AG10803 (cell line): ENCODE measurements at places on chromosomes 3 and 15.

DNA sequence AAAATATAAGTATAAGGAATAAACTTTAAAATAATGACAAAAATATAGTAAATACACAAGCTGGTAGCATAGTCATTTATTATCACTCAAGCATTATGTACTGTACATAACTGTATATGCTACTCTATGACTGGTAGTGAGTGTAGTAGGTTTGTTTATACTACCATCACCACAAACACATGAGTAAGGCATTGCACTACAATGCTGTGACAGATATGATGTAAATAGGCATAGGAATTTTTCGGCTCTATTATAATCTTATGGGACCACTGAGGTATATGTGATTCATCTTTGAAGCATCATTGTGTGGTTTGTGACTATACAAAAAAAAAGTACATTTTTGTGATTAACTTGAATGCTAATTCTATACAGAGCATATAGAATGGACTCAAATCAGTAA lies 35.3 kb upstream of the FBN1 start:
- DNase-seq = peak; percentile 85

DNA sequence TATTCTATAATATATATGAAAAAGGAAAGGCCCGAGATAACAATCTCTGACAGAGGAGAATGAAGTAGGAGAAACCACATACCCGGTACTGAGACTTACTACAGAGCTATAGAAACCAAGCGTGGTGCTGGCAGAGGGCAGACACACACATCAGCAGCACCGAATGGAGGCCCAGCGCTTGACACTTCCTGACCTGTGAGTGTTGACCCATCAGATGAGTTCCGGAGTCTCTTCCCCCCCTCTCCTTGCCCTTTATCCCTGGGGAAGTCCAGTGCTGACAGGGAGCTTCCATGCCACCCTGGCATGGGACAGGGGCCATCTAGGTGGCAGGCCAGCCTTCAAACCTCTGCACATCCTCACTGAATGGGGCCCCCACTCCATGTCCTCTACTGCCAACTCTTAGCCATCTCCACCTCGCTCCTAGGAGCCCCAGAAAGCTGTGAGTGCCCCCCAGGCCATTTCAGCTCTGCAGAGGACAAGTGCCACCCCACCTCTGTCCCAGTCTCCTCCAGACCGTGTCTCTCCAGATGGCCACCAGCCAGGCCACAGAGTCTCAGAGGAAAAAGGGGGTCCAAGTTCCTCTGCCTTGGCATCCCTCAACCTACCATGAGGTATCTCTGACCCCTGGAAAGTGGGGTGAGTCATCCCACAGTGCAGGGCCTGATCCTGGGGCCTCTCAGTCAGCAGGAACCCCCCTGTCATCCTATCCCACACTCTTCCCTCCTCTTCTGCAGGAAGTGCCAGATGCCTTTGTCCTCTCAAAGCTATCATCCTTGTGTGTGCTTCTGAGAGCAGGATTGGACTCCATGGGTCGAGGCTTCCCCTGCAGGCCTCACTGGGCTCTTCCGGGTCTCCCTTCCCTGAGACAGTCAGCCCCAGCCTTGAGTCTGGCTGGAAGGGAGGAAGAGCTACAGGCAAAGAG lies 116.5 kb upstream of the ALDH1A3 start:
- no peak for DNase-seq

DNA sequence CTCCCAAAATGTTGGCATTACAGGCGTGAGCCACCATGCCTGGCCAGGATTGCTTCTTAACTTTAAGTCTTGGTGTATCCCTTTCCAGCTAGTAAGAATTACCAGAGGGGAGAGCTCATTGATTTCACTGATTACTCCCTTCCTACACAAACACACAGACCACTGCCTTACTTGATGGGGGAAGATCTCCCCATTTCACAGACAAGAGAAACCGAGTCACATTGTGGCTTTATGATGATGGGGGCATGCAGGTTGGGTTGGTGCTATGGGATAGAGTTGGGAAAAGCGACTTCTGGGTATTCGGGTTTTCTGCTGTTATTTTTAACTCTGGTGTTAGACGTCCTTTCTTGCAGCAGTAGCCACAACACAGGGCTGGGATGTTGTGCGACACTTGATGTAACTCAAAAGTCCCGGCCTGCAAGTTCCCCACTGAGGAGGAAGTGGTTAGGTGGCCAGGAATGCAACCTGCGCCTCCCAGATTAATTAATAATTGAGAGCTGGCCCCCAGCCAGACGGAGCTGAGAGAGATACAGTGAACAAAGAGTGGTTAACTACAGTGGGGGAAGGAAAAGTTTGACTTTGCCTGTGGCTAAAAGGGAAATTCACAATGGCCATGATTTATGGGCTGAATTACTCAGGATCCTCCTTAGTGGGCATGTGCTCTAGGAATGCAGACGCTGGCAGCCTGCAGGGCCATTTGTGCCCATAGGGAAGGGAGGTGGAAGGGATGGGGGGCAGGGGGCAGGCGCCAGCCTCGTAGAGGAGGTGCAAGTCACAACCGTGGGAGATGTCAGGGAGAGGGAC lies 63.6 kb downstream of the SMAD6 start:
- peak; percentile 67 for DNase-seq

GRCh38 chr15:91021516-91022074 lies 799 bp downstream of the VPS33B start:
- DNase-seq = peak; percentile 24

DNA sequence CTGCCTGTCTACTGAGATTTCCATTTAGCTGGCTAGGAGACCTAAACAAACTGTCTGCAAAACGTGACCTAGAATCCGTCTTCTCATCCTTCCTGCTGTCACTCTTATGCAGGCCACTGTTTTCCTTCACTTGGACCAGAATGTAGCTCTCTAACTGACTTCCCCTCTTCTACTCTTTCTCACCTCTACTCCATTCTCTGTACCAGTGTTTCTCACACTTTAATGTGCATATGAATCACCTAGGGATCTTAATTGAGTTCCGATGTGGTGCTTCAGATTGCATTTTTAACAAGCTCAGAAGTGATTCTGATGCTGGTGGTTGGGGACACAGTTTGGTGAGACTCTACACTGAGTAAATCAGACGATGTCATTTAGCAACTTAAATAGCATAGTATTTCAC lies 1.6 kb upstream of the GBE1 start:
- DNase-seq = no peak

- DNase-seq = no peak
These were observed 2.3 kb upstream of the CCR8 start for GRCh38 chr3:39327053-39327745.

DNA sequence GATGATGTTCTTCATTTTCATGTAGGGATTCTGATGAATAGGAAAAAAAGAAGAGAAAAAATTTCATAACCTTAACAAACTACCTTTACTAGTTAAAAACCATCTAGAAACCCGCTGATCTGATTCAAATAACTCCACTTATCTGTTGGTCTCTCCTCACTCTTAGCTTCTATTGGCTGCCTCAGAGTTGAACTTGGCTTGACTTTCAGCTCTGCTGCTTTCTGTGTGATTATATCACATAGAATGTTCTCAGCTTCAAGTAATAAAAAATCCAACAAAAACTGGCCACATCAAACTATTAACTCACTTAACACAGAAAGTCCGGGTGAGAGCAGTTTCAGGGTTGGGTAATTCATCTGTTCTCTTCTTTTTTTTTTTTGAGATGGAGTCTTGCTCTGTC lies 126.8 kb upstream of the RASGRP1 start:
- no peak for DNase-seq

DNA sequence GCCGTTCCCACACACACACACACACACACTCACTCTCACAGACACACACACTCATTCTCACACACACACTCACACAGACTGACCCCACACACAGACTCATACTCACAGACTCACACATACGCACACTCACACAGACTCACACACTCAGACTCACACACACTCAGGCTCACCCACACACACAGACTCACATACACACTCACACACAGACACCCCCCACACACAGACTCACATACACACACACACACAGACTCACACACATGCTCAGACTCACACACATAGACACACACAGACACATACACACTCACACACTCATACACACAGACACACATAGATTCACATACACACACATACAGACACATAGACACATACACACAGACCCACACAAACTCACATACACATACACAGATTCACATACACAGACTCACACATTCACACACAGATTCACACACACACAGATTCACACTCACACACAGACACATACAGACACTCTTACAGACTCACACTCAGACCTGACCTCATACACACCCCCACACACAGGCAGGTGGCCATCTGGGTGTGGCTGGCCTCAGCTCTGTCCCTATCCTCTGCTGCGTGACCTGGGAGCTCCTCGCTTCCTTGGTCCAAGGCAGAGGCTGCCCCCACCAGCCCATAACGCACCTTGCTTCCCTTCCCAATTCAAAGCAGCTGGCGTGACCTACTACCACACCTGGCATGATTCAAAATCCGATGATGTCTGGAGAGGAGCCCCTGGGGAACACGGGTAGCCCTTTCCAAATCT lies 1.9 kb downstream of the C3orf22 start:
- no peak for DNase-seq

GRCh38 chr15:68608206-68608843 lies 29.5 kb downstream of the CORO2B start:
- DNase-seq = peak; percentile 16

DNA sequence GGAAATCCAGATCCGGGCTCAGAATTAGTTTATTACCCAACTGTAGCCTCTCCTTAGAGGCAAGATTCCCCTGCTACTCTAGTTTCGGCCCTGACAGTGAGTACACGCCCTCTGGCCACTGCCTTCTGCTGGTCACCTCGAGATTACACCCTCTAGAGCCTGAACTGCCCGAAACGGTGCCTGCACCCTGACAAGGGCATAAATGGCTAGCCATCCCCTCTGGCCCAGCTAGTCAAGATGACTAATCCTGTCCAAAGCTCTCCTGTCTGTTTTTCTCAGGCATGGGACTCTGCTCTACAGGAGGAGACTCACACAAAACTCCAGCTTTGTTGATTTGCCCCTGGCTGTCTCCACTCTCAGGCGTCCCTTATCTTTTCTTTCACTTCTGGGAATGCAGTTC lies 150.5 kb upstream of the UBE2E2 start:
- DNase-seq = no peak

DNA sequence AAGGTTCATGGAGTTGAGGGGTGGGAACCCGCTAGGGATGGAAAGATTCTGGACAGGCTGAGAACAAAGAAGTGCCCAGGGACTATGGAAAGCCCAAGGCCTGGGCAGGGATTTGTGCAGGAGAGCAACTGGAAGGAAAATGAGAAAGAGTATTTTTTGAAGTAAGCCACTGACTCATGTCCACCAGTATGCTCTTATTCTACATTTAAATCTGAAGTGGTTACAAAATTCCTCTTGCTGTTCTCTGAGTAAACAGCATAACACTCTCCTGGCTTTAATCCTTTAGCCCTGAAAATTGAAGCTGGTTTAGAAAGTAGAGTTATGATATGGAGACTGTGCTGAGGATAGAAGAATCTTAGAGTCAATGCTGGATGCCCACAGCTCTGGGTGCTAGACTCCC lies 165.2 kb downstream of the ISL2 start:
- peak; percentile 29 for DNase-seq

DNA sequence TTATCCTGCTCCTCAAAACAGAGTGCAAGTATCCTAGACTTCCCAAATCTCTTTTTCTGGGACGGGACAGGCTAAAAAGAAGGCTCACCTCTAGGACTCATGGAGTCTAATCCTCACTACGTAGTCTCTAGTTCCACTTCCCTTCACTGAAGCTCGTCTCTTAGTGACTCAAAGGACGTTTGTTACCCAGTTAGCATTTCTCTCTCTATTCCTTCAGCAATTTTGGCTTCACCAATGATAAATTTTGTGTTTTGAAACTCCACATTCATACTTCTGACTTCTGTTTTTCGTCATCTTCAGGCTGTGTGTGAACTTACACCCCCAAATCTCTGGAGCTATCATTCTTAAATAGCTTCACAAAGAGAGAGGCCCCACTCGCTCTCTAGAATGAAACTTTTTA lies 627.1 kb downstream of the NAALADL2 start:
- DNase-seq = no peak

GRCh38 chr15:98876451-98877369 lies 130.9 kb downstream of the PGPEP1L start:
- no peak for DNase-seq
